ENCODE measurements at places on chromosomes 4 and X. TPM values are rescaled to one million over a fixed set of nuclear protein-coding genes. Genes with fewer than 3 reads are reported as not detected.

DNA sequence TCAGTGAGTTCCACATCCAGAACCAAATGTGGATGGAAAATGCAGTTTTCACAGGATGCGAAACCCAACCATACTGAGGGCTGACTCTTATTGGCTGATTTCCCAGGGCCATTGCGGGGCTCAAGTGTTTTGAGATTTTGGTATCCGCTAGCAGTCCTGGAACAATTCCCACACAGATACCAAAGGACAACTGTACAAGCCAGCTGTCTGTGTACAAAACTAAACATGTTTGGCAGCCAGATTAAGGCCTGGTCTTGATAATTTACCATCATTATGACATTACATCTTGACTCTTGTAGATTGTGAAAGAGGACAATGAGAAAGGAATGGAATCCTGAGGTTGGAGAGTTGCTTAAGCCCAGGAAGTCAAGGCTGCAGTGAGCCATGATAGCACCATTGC, 121.9 kb downstream of the DKK2 start:
- no peaks in the 10 kb centered on the region for H3K27me3 ChIP-seq
- no peak overlapping the region for H3K4me3 ChIP-seq
- no peak for DNase-seq

DNA sequence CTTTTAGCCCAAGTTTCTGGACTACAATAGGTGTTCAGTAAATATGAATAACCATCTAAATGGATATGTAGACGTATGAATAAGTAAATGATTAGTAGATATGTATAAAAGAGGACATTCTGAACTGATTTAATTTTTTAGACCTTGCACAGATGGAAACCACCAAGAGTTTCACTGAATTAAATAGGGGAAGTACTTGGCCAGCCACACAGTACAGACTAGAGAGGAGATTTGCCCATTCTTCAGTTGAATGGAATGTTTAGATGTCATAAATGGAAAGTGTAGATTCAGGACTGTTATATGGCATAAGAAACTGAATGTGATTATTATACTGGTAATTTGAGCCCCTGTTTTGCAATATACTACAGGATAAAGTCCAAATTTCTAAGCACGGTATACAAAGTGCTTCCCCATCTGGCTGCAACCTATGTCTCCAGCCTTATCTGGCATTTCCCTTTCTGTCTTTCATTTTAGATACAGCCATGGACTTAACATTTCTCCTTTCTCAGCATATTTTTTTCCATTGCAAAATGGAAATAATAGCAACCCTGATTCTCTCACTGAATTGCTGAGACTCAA, 137.8 kb upstream of the HS3ST1 start:
- H3K4me1 ChIP-seq: no peaks in the 10 kb centered on the region
- H3K27ac ChIP-seq: no peak overlapping the region
- H3K36me3 ChIP-seq: no peaks in the 10 kb centered on the region

DNA sequence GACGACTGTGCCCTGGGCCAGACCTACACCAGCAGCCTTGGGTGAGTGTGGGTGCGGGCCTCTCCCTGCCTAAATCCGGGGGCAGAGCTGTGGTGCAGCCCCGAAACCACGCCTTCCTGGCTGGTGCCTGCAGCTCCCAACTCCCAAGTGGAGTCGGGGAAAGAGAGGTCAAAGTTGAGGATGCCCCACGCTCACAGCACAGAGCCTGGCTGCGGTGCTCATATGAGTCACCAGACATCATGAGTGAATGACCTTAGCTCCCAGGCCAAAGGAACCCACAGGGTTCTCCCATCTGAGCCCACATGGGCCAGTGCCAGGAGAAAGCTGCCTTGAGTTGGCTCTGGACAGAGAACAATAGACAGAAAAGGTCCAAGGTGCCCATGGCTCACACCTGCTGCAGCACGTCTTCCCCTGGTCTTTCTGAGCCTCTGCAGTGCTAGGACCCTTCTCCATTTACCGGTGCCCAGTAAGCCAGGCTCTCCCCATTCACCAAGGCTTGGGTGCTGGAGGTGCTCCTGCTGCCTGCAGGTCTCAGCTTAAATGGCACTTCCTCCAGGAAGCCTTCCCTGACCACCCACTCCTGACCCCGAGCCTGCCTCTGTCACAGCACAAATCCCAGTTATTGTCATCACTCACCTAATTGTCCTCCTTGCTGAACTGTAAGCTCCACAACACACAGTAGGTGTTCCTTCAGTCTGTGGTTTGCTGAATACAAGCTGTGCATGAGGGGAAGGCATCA, 224.2 kb downstream of the AFAP1 start:
- H3K27ac ChIP-seq: no peak overlapping the region
- no peak for DNase-seq
- H3K4me1 ChIP-seq: no peaks in the 10 kb centered on the region
- H3K36me3 ChIP-seq: no peaks in the 10 kb centered on the region
- H3K4me3 ChIP-seq: no peak overlapping the region

- no peaks in the 10 kb centered on the region for H3K4me1 ChIP-seq
- H3K27me3 ChIP-seq: peaks cover 3% of the 10 kb centered on the region
- no peaks in the 10 kb centered on the region for H3K36me3 ChIP-seq
Observed at GRCh38 chr4:152229782-152230289, 306.1 kb downstream of the FBXW7 start.

GRCh38 chr4:181308476-181309312, 934.5 kb upstream of the TENM3 start:
- no peak overlapping the region for H3K4me3 ChIP-seq
- H3K27me3 ChIP-seq: no peaks in the 10 kb centered on the region
- DNase-seq: no peak
- H3K36me3 ChIP-seq: no peaks in the 10 kb centered on the region
- no peak overlapping the region for H3K27ac ChIP-seq
- no peaks in the 10 kb centered on the region for H3K4me1 ChIP-seq

Gene AFF2
- 0.40 TPM for total RNA-seq

Gene SLC25A43
- 6.5 TPM for total RNA-seq
